ENCODE measurements at places on chromosomes 12 and 14. TPM values are rescaled to one million over a fixed set of nuclear protein-coding genes. Genes with fewer than 3 reads are reported as not detected.

RBM25 gene
- total RNA-seq = 13.6 TPM

DNA sequence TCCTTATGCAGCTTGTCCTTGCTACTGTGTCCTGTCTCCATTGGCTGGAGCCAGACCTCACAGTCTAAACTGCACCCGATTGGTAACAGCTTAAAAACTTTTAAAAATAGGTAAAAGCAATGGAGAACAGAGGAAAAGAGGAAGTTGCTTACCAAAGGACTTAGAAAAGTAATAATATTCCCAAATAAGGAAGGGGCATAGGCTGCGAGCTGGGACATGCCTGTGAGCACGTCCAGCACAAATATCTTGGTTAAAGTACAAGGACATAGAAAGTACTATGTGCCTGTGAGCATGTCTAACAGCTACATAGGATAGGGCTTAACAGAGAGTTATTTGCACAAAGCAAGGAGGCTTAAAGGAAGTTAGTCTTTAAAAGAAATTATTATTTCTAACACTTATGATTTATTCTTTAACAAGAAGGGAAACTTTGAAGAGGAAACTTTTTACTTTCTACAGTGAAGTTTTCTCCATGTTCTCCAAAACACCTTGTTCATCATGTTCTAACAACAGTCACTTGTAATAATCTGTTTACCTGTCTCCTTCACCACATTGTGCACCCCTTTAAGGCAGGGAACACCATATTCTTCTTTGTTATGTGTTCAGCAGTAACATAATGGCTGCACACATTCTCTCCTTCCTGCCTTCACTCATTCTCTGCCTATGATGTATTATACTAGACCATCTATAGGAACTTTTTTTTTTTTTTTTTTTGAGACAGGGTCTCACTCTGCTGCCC lies 9.8 kb upstream of the UBE2N start:
- no peak for DNase-seq

DNA sequence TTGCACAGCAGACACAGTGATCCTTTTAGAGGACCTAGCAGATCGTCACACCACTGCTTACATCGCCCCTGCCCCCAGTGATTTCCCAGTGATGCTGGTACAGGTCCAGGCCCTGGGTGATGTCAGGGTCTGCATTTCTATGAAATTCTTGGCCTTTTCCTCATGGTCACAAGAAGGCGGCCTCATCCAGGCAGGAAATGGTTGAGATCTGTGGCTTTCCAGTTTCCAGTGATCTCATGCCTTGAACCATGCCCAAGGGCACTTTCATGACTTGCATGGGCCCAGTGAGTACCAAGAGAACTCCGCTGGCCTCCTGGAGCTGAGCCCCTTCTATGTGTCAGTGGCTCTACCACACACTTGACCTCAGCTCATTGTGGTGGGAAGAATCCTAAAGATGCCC lies 41.9 kb upstream of the BDKRB2 start:
- peak; percentile 94 for DNase-seq

DNA sequence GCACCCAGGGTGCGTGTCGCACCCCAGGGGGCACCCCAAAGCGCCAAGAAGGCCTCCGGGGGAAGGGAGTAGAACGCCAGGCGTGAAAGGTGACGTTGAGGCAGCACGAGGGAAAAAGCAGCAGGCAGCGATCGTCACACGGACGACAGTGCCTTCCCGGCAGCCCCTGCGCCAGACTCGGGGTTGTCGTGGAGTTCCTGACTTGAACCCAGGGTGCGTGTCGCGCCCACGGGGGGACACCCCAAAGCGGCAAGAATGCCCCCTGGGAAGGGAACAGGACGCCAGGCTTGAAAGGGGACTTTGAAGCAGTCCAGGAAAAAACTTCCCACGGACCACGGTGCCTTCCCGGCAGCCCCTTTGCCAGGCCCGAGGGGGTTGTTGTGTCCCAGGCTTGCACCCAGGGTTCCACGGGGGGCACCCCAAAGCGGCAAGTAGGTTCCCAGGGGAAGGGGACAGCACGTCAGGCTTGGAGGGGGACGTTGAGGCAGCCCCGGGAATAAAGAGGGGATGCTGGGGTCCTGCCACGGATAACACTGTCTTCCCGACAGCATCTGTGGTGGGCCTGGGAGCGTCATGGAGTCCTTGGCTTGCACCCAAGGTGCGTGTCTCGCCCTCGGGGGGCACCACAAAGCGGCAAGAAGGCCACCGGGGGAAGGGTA lies 159.2 kb upstream of the ALG10B start:
- no peak for DNase-seq

DNA sequence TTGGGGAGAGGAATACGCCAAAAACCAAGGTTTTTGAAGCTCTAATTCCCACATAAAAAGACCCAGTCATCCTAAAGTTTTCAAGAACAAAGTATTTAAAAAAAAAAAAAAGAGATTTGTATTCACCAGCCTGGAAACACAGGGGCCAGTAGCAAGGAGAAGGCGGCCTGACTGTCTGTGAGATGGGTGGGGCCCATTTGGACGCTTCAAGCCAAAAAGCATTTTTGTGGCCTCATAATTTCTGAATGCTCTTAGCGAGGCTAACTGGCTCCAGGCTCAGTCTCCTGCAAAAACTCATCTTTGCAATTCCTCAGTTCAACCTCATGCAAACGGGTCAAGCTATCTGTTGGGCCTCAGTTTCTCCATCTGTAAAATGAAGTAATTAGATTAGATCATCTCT lies 514.1 kb downstream of the MED13L start:
- DNase-seq = peak; percentile 33

DNA sequence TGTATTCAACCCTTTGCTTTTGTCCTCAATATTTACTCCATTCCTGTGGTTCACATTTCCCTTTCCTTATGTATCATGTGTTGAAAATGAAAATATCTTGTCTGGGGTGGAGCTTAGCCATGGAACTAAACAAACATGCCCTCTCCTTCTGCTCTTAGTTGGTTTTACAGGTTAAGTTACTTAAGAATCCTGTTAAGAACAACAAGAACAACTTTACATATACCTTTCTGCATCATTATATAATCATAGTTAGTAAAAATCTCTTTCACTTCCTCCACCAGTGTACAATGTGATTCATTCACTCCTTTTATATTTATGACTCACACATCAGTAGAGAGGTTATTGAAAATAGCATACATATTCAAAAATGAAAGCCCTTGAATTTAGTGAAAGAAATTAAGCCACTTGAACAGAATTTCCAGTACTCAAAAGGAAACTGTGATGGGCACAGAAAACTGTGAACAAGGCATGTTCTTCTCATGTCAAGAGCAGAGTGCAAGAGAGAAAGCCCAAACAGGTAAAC lies 307.7 kb downstream of the CCDC91 start:
- DNase-seq = peak; percentile 7

Measured in RPMI7951 (cell line).